CD8-positive, alpha-beta T cell (primary cell): ENCODE measurements at places on chromosomes 7 and 10.

- DNase-seq, result no peak
Observed at GRCh38 chr10:26221541-26221940, 5.0 kb downstream of the GAD2 start.

DNA sequence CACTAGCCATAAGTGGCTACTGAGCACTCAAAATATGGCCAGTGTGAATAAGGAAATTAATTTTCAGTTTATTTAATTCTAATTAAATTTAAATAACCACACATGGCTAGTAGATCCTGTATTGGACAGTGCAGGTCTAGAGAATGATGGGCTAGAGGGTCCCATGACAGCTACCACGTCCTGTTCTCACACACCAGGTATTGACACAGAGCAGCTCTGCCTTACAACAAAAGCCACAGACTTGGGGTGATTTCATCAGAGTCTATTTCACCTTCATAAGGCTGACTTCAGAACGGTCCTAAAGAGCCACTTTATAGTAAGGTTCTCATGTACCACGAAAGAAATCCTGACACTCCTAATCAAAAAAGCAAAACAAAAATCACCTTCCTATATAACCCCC, 111.3 kb downstream of the UBE2H start:
- DNase-seq, result no peak

- no peak for DNase-seq
Observed at GRCh38 chr10:131812736-131813604, 87.8 kb upstream of the PPP2R2D start.

DNA sequence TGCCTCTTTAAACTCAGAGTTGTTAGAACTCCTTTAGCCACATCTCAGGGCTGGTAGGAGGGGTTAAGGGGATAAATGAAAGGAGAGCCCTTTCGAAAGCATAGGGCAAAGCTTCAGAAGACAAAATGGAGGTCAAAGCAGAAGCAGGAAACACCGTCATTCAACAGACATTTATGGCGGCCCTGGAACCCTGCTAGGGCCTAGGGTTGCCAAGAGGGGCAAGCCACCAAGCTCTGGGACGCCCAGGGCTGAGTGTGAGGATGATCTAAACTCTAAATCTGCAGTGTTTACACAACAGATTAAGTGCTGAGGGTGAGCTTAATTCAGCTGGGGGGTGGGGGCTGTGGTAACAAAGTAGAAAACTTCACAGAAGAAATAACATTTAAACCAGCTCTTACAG, 79.0 kb upstream of the NFE2L3 start:
- DNase-seq, result no peak
